ENCODE measurements at places on chromosomes 6 and 20.
A peak's percentile ranks its signal among the peaks of the same experiment; 100 is the strongest.

DNA sequence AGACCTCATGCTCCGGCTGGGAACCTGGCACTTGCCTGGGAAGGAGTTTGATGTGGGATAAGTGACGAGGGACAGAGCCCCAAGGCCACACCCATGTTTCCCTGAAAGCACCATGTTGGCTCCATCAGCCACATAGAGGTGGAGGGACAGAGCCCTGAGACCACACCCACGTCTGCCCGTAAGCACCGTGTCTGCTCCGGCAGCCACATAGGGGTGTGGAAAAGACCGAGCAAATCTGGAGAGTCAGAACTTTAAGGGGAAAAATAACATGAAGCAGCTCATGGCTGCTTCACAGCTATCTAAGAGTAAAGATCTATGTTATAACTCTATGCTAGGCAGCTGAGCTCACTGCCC, 15.3 kb downstream of the SLCO4A1 start:
- DNase-seq: no peak

GRCh38 chr20:31811796-31812728, 7.1 kb upstream of the MYLK2 start:
- no peak for DNase-seq

DNA sequence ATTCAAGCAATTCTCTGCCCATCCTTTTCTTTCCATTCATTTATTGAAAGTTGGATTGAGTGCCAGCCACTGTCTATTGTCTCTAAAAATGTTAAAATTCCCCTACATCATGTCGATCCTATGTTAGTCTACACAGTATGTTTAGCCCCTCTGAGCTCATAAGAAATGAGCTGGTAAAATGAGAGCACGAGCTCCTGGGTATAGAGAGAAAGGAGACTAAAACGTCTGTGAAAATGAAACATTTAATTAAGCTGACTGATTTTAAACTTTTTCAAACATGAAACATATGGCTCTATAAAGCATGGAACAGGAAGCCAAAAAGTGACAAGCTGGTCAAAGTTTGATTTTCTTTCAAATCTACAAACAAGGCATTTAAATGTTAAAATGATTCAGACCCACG, 104.0 kb upstream of the ASF1A start:
- no peak for DNase-seq

DNA sequence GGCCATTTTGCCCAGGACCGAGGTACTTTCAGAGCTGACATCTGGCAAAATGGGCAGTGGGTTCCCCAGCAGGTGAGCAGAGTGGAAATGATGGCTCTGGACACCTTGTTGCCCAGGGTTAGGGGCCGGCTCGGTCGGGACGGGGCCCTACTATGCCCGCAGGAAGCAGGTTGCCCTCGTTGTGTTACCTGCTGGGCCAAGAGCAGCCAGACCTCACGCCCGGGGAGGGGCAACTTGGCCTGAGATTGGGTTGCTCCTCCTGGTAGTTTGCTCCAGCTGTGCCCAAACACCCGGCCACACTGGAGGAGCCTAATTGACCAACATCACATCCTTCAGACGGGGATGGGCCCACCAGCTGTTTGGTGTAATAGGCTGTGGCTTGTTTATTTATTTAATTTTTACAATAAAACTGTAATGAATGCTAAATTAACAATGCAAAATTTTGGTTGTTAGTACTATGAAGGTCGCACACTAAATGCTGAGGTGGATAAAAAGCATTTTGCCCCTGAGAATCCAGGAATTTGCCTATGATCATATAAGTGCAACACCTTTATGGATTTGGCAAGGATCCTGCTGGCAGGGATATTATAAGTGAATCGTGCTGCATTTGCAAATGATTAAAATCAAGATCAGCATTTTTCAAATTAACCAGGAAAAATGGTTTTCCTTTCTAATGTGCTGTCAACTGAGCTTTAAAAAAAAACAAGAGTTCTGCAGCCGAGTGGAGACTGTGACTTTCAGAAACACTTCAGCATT, 26.6 kb upstream of the PCMTD2 start:
- no peak for DNase-seq

GRCh38 chr6:150549674-150550101, 50.0 kb upstream of the PLEKHG1 start:
- DNase-seq: no peak

DNA sequence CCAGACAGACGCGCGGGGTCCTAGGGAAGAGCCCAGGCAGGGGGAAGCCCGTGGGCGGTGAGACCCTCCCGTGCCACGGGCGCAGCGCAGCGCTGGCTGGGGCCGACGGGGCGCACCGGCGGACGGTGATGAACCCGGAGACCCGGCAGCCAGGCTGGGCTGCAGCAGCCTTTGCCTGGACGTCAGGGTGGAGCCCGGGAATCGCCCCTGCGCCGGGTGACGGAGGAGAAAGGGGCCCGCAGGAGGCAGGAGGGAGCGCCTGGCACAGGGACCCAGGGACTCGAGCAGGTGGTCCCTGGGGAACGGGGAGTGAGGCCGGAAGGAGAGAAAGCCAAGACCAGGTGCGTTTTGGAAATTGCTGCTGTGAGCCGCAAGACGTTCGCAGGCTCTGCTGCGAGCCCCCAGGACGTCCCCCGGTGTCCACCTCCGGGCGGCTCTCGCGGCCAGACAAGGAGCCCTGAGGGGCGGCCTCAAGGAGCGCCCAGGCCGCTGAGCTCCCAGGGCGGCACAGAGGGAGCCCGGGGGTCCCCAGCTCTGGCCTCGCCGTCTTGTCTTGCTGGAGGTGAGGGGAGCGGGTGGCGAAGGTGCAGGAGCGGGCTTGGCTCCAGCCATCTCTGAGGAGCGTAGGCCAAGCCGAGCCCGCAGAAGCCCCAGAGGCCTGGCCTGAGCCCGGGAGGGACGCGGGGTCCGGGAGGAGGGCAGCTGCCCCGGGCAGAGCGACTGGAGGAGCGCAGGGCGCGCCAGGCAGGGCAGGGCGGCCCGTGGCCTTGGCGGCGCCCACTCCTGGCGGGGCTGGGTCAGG, 191.2 kb upstream of the PDE10A start:
- no peak for DNase-seq

- no peak for DNase-seq
Observed at GRCh38 chr6:142637624-142638351, 307.2 kb downstream of the HIVEP2 start.

GRCh38 chr20:20754714-20755113, 42.3 kb upstream of the RALGAPA2 start:
- DNase-seq: no peak

DNA sequence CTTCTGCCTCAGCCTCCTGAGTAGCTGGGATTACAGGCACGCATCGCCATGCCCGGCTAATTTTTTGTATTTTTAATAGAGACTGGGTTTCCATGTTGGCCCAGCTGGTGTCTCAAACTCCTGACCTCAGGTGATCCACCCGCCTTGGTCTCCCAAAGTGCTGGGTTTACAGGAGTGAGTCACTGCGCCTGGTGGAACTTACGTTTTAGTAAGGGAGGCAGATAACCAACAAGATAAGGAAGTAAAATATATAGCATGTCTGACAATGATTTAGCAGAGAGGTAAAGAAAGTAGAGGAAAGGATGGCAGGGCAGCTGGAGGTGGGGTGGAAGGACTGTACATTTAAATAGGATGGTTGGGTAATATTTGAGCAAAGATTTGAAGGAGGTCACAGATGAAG, 12.8 kb upstream of the MYMX start:
- no peak for DNase-seq

- no peak for DNase-seq
Observed at GRCh38 chr20:24129641-24130040, 141.1 kb upstream of the GGTLC1 start.

DNA sequence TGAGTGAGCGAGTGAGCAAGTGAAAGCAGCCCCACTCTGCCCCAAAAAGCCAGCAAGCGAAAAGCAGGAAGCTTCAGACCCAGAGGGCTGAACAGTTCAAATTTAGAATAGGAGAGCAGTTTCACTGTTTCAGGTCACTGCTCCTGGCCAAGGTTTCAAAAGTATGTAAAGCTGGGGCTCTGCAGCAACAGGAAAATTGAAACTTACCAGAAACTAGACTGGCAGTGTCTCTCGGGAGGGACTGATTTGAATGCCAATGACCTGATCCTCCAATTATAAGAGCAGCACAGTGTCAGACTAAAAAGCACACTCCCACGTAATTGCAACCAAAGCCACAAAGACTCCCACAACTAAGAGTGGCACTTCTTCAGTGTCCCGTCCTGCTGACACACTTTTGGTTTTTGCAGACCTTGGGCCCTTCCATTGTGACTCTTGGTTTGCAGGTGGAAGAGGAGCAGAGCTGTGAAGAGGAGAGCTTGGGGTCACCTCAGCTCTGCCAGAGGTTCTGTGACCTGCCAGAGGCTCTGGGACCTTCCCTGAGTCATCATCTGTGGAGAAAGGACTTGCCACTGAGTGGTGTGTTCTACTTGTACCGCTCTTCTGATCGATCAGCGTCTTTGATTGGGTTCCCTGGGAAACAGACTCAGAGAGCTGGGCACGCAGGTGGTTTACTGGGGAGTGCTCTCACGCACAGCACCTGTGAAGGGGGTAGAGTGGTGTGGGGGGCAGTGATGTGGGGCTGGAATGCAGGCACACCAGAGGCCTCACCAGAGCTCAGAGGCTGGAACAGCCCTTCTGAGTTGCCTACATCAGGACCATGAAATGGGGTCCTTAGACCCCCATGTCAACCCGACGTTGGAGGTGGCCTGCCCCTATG, 52.7 kb upstream of the PTGIS start:
- DNase-seq: peak; percentile 18

- no peak for DNase-seq
Observed at GRCh38 chr20:62186887-62187866, 4.3 kb downstream of the MTG2 start.

- no peak for DNase-seq
Observed at GRCh38 chr6:139920027-139920775, 545.8 kb upstream of the CITED2 start.

DNA sequence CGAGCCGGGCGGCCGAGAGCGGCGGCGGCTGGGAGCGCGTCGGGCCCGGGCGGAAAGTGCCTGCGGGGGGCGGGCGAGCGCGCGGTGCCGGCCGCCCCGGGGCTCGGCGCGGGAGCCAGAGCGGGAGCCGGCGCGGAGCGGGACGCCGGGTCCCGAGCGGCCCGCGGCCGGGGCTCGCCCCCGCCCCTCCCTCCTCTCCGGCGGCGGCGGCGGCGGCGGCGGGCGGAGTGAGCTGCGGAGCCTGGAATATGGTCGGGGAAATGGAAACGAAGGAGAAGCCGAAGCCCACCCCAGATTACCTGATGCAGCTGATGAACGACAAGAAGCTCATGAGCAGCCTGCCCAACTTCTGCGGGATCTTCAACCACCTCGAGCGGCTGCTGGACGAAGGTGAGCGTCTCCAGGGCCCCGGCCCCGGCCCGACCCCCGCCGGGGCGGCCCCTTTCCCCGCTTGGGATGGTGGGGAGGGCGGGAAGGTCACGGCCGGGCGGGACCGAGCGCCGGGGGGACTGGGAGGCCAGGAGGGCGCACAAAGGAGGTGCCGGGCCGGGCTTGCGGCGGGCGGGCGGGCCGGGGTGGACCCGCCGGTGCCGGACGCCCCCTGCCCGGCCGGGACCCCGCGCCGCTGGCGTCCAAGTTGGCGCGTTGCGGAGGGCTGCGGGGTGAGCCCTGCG, 565 bp downstream of the QKI start:
- DNase-seq: no peak

DNA sequence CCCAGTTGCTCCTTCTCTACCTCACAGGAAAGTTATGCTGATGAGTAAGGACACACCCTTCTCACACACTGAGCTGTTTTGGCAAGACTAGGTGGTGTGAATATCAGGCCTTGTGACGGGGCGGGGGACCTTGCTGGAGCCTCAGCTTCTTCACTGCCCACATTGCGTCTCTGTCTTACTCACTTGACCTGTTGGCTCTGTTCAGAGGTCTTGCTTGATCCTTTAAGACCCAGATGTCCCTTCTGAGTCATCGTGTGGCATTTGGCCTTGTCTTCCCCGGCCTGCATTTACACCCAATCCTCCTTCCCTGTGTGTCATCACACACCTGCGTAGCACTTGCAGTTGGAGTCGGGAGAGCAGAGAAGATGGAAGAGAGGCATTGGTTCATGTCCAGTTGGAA, 8.3 kb upstream of the PRND start:
- DNase-seq: no peak

- DNase-seq: no peak
Observed at GRCh38 chr6:159691963-159692287, 1.1 kb downstream of the SOD2 start.

GRCh38 chr6:20487669-20488375, 46.4 kb upstream of the CDKAL1 start:
- DNase-seq: no peak

- no peak for DNase-seq
Observed at GRCh38 chr6:157841211-157841840, 18.3 kb downstream of the SNX9 start.

DNA sequence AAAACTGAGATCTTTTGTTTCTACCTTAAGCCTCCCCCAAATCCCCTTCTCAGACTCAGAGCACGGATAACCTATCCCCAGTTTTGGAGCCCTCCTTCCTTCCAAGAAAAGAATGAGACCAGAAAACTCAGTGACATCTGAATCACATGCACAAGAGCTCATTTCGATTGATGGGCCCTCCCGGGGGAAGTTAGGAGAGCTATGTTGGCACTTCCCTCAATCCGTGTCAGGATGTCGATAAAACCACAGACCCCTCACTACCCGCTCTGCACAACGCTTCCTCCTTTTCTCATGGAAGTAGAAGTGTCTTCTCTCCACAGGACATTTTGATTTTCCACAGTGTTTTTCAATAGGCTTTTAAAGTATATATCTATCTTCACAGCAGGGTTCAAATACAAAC, 332.4 kb downstream of the HACE1 start:
- no peak for DNase-seq

- no peak for DNase-seq
Observed at GRCh38 chr20:364905-365794, 15.4 kb upstream of the TRIB3 start.

- no peak for DNase-seq
Observed at GRCh38 chr6:101393251-101393828, at the start of gene GRIK2. Gene GRIK2, plus strand, starts transcription at chr6:101393708.

DNA sequence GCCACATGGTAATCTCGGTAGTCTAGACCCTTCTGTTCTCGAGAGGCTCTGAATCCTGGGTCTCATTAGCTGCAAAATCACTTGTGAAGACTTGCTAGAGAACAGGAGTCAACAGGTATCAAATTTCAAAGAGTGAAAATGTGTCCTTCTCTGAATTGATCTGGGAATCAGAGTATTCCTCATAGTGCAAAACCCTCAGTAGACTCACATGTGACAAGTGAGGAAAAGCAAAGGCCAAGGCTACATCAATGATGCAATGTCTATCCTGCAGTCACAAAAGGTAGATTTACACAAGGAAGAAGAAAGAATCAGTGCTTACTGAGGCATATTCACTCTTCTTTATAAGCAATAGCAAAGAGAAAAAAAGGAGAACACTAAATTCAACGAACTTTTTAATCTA, 1220.0 kb upstream of the GJE1 start:
- DNase-seq: no peak

- no peak for DNase-seq
Observed at GRCh38 chr6:15842727-15843117, 179.9 kb upstream of the DTNBP1 start.

GRCh38 chr6:152161501-152161900, 354.0 kb downstream of the ESR1 start:
- no peak for DNase-seq
